NCI-H1417 (cell line): ENCODE measurements at places on chromosomes 6 and 20.
A peak's percentile ranks its signal among the peaks of the same experiment; 100 is the strongest.

GRCh38 chr6:83885984-83886383 is 26.5 kb downstream of the CYB5R4 start:
- DNase-seq, result no peak

- DNase-seq, result no peak
Observed at GRCh38 chr20:14384416-14385175, 47.2 kb upstream of the FLRT3 start.

GRCh38 chr20:36736451-36737182 is 9.3 kb downstream of the NDRG3 start:
- DNase-seq, result no peak

DNA sequence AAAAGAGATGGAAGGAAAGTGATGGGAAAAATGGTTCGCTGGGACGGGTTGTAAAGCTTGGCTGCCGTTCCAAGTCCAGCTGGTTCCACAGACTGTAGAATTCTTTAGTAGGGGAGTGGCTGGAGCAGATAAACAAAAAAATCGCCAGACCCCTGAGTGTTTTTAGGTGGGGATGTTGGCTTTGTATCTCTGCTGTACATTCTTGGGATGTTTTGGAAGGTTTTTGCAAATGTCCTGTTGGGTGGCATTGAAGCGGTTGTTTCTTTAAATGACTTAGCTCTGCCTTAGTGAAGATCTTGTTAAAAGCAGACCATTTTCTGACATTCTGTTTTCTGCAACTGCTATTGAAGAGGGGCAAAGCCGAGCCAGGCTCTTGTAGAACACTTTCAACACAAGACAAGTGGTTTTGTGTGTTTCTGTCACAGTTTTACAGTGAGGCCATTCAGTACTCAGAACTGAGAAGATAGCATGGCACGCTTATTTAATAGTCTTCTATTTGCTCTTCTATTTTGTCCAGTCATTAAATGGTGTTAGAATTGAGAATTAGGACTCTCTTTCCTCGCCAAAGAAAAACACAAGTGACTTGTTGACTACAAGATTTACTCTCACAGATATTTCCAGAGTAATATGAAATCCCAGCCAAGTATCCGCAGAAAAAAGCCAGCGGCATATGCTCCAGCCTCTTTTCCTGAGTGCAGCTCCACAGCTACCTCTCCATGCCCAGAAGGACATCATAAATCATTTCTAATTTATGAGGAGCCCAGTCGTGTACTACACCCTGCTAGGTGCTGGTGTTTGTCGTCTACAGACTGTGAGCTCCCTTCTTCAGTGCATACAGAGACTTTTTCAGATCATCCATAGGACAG is 65.8 kb downstream of the PHACTR2 start:
- DNase-seq, result peak; percentile 57

DNA sequence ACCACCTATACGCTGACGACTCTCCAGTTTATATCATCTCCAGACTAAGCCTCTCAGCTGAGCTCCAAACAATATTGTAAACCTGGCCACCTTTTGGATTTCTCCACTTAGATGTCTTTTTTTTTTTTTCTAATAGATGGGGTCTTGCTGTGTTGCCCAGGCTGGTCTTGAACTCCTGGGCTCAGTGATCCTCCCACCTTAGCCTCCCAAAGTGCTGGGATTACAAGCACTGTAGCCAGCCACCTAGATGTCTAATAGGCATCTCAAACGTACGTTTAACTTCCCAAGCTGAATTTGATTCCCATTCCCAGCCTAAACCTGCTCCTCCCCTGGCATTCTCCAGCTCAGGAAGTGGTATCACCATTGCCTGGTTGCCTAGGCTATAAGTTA is 5.2 kb downstream of the DDR1 start:
- DNase-seq, result no peak

- DNase-seq, result no peak
Observed at GRCh38 chr6:39797751-39798150, 5.6 kb downstream of the DAAM2 start.

DNA sequence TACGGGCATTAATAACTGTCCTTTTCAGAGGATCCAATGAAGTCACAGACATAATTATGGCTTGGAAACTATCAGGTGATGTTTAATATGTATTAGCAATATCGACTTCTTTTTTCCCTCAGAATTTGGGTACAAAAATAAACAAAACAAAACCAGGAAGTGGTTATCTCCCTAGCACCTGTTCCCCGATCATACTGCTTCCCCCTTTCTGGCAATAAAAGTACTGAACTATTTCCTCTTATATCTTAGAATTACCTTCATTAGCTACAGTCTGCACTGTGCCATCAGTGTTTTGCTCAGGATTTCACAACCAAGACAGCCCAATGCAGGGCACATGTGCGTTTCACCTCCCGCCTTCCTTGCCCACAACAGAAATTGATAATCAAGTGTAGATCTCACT is 216.9 kb upstream of the BTBD3 start:
- no peak for DNase-seq

- no peak for DNase-seq
Observed at GRCh38 chr20:8089668-8090067, 42.4 kb upstream of the PLCB1 start.
